AG08396 (cell line): ENCODE measurements at places on chromosomes 12 and 14.

- no peak for DNase-seq
Measured at GRCh38 chr12:123961585-123962345, 10.9 kb downstream of the CCDC92 start.

GRCh38 chr14:55477680-55478079 is 37.3 kb upstream of the TBPL2 start:
- no peak for DNase-seq

- DNase-seq = peak; percentile 30
Measured at GRCh38 chr12:29537298-29537697, 39.8 kb upstream of the OVCH1 start.

DNA sequence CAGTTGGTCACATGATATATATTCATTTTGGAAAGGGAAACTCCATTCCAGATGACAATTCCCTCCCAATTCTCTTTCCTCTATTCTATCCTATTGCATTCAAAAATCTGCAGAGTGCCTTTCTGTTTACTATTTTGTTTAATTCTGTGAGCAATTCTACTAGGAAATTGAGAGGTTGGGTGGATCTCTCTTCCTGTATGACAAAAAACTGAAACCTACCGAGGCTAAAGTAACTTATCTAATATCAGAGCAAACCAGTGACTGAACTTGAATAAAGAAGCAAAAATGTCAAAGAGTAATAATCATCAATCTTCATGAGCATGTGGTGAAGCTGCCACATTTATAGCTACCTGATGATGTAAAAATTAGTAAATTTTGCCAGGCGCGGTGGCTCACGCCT is 16.6 kb upstream of the ACTN1 start:
- DNase-seq = no peak

GRCh38 chr14:61229475-61229888 is 51.7 kb downstream of the TMEM30B start:
- no peak for DNase-seq

GRCh38 chr14:32472076-32472475 is 143.0 kb downstream of the AKAP6 start:
- DNase-seq = no peak

DNA sequence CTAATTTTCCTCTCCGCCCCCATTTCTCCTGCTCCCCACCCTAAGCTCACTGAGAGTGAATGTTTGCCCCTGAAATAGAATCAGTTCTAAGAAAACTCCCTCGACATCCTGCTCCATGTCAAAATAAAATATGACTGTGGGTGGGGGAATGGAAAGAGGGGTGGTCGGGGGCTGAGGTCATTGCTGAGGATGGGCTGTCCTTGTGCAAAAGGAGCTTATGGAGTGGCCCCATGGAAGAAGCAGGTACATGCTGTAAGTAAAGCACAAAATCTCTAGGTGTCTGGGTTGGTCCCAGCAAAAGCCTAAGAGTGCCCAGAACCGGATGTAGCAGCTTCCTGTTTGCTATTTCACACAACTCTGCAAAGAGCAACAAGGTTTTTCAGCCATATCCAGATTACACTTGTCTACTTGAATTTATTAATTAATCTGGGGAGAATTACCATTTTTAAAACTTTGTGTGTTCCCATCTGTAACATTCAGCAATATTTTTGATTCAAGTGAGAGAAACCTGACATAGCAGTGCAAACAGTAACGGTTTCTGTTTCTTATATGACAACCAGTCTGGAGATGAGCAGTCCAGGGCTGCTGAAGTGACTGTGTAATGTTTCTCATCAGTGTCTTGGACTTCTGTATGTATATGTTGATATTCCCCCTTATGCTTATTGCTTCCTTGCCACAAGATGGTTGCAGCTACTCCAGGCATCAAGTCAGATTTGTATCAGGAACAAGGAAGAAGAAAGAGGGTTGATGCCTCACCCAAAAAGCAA is 40.4 kb upstream of the GZMB start:
- no peak for DNase-seq

DNA sequence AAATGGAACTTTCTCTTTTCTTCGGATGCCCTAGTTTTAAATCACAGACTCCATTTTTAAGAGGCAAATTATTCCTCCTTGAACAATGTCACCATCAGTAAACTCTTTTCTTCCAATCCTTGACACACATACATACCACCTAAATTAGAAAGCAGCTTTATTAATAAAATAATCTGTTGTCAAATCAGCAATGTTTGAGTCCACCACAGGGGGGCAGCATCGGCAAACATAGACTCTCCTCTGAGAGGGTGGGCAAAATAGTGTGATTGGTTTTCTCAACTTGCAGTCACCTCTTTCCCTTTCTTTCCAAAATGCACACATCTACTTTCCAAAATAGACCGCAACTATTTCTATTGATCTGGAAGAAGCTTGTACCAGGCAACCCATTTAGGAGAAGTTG is 438.4 kb upstream of the OR4E1 start:
- peak; percentile 12 for DNase-seq

DNA sequence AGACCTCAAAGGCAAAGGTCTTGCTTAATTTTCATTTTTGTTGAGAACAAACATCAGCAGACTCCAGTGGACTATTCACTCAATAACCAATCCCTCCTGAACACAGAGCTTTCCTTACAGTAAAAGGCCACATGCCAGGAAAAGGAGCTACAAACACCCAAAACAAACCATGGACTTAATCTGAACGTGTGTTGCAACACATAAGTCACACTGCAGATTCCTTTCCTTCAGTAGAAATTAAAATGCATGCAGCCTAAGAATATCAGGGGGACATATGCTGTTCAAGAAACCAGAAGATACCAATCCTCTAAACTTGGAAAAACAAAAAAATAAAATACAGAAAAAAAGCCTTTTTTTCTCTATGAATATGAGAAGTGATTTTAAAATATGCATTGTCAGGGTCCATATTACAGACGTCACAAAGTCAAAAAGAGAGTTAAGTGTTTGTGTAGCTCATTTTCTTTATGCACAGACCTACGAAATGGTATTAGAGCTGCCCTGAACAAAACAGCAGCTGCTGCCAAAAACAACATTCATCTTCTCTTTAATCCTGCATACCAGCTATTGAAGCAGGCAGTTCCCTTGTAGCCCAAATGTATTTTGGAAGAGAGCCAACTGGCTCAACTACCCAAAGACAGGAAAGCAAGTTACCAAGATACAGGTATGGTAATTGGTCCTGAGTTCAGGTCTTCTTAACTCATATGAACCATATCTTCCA is 26.2 kb downstream of the KITLG start:
- DNase-seq = no peak

GRCh38 chr14:95645389-95645996 is 40.7 kb upstream of the TCL1B start:
- no peak for DNase-seq

GRCh38 chr12:46676797-46677520 is 148.8 kb downstream of the SLC38A4 start:
- no peak for DNase-seq

DNA sequence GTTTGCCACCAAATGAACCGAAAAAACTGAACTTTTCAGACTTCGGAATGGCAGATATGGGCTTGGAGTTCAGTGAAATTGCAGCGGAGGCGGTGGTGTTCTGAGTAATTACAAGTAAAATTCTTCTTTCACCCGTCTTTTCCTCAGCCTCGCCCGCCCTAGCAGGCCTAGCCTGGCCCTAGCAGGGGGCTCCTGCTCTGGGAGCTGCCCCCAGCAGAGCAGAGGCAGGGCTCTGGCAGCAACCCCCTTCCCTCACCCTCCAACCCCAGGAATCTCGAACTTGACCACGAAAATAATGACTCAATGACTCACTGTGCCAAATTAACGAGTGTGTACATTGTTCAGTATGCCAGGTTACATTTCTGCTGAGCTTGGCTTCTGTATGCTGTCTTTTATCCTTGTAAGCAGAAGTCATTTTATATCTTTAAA is 1.1 kb downstream of the PAPLN start:
- peak; percentile 85 for DNase-seq

DNA sequence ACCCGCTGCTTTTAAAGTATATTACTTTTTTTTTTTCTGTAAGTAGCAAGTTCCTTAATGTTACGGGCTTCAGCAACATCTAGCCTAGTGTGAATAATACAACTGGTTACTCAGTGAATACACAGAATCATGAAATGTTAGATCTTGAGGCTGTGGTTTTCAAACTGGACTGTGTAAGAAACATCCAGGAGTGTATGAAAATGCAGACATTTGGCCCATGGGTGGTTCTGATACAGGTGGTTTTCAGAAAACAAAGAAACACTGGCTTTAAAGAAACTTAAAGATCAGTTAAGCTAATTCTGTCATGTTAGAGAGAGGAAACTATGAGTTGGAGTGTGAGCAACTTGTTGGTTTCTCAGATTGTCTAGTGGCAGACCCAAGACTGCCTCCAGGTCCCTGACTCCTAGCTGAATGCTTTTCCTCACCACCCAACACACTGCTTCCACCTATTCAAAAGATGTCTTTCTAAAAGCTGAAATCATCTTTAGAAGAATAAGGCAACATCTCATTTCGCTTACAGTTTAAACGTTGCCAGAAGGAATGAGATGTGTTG is 36.1 kb downstream of the TBC1D30 start:
- DNase-seq = no peak

- no peak for DNase-seq
Measured at GRCh38 chr12:115763982-115764621, 513.4 kb downstream of the MED13L start.

- DNase-seq = no peak
Measured at GRCh38 chr14:92886337-92886736, 36.6 kb upstream of the CHGA start.

- no peak for DNase-seq
Measured at GRCh38 chr12:87820524-87821202, 208.5 kb downstream of the C12orf50 start.

DNA sequence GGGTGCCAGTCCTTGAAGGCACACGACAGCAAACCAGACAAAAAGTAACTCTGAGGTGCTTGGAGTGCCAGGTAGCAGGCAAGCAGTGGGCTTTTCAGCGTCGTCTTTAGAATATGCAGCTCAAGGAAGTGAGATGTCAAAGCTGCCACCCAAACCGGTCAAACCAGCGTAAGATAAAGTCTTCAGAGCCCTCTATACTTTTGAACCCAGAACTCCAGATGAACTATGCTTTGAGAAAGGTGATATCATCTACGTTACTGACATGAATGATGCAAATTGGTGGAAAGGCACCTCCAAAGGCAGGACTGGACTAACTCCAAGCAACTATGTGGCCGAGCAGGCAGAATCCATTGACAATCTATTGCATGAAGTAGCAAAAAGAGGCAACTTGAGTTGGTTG is 95.9 kb downstream of the TBX3 start:
- no peak for DNase-seq
